ENCODE measurements at places on chromosomes 16 and 17.

DNA sequence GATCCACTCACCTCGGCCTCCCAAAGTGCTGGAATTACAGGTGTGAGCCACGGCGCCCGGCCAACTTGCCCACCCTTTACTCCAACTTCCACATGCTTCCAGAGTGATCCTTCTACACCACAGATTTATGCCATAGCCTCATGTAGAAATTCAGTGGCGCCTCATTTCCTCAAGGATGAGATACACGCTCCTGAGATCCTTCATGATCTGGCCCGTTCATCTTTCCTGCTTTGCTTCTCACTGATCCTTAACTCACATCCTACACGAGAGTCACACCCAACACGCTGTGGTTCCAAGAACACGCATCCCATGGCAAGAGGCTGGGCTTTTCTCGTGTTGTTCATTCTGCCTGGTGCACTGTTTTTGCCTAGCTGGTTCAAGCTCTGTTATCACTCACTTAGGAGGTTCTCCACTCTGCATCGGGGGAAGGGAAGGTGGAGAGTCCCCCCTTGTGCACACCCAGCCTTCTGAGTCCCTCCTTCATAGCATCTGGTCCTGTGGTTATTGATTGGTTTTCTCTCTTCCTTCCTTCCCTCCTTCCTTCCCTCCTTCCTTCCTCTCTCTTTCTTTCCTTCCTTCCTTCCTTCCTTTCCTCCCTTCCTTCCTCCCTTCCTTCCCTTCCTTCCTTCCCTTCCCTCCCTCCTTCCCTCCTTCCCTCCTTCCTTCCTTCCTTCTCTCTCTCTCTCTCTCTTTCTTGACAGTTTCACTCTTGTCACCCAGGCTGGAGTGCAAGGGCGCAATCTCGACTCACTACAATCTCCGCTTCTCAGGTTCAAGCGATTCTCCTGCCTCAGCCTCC is 32.7 kb upstream of the GCSH start:
- DNase-seq: no peak

GRCh38 chr17:62805234-62805633 is 2.9 kb downstream of the MARCHF10 start:
- DNase-seq: no peak

- no peak for DNase-seq
Measured at GRCh38 chr17:27853091-27853490, 40.1 kb downstream of the LYRM9 start.

DNA sequence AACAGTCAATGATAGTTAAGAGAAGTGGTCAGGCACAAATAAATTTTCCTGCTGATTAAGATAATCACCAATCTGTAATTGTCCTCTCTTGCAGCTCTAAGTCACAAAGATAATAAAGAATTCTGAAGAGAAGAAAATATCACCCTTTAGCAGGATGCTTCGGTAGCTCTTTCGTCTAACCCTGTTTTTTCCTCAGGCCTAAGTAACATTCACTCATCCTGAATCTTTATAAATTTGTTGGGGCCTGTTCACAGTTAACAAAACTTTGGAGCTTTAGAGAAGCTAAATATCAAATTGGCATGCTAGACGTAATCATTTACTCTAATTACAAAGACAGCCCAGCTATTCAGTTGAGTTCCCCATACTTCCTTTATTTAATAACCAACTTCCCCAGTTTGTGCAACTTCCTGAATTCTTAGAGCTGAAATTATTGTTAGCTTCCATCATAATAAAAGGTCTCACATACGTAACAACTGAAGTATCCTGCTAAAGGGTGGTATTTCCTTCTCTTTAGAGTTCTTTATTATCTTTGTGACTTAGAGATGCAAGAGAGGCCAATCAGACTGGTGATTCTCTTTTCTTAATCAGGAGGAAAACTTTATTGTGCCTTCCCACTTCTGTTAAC is 118.6 kb downstream of the TANGO6 start:
- no peak for DNase-seq
